Bone marrow (tissue), 2 donors: ENCODE measurements at places on chromosomes 1 and 21.

GRCh38 chr1:115880981-115881672, 40.2 kb upstream of the NHLH2 start:
- DNase-seq = no peak

- DNase-seq = no peak
Measured at GRCh38 chr1:18557621-18558465, 72.8 kb upstream of the PAX7 start.

GRCh38 chr1:173427146-173428054, 49.7 kb upstream of the PRDX6 start:
- no peak for DNase-seq

DNA sequence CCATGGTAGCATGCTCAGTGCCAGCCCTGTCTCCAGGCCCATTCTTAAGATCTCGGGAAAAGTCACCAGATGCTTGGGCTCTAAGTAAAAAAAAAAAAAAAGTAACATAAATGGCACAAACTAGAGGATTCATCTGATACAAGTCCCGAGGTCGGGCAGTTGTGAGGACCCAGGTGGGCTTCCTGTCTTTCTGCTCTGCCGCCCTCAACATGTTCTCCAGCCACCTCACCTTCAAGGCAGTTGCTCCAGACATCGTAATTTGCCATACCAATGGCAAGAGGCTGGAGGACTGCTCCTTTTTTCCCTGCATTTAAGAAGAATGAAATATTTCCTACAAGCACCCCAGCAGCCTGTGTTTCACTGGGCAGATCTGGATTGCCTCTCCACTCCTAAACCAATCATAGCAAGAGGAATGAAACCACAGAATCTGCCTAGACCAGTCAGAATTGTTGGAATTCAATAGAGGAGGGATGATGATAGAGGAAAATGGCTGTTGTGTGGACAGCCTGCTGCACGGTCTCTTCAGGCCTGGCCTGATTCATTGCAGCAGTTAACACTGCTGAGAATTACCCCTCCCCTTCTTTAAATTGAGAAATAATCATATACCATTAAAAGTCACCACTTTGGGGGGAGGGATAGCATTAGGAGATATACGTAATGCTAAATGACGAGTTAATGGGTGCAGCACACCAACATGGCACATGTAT, 5.4 kb downstream of the HMGN2 start:
- no peak for DNase-seq

DNA sequence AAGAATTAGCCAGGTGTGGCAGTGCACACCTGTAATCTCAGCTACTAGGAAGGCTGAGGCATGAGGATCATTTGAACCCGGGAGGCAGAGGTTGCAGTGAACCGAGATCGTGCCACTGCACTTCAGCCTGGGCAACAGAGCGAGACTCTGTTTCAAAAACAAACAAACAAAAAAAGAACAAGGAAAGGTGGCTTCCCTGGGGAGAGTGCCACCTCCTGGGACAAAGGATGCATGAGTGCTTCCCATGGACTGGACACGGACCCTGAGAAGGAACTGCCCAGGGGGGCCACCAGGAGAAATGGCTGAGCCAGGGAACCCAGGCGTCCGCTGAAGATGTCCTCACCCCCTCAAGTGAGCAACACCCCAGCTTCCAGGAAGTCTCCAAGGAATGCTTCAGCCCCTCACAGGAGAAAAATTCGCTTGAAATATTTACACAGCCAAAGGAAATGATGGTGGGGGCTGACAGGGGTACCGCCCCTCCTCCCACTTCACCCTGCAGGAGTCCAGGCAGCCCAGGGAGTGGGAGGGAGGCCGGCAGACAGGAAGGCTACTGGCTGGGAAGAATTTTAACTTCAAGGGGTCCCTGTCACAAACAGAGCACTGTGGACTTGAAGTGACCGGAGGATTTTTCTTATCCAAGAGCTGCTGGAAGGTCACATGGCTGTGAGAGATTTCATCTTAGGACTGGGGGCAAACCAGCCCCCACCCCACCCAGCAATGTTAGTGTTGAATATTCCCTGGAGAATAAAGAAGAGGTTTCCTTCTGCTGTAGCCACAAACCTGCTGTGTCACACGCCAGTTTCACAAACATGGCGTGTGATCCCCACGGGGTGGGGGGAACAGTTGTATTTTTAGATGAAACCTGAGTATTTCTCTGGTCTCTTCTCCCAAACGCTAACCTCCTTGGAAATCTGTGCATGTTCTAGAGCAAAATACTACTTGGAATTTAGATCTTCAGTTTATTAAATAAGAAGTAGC, 90.8 kb upstream of the SLC25A33 start:
- DNase-seq = no peak

DNA sequence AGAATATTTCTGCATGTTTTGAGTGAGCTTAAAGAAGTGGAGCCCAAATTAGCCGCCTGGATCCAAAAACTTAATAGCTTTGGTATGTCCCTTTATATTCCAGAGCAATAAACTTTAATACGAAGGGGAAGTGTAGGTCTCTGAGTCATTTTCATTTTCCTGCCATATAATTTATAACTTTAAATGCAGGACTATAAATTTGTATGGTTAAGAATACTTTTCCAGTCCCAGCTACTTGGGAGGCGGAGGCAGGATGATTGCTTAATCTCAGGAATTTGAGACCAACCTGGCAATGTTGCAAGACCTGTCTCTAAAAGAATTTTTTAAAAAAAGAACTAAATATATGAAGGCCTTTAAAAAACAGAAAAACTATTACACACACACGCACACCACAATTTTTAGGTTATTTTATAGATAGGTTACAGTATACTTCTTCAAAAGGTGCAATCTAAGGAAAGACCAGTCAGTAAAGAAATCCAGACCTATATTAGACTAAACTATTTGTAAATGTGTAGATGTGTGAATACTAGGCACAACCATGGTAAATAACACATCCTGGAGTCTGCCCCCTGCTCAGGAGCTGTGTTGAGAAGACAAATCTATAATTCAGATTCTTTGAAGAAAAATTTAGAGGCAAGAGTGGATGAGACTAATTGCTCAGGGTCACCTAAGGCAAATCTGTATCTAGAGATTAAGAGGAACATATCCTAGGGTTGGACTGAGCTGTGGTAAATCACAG, 80.3 kb downstream of the TTC3 start:
- DNase-seq = no peak

DNA sequence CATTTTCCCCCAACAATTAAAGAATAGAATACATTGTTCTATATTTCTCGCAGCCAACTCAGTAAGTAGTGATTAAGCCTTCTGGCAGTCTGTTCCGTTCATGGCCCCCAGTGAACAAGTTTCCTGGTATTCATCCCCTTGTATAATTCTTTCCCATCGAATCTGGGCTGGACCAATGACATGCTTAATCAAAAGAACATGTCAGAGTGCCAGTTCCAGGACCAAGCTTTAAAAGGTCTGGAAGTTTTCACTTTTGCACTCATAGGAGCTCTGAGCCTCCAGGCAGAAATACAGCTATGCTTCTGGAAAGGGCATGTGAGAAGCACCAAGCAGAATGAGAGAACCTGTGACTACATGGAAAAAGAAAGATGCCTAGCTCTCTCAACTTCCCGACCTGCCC, 22.5 kb upstream of the DPYD start:
- no peak for DNase-seq

DNA sequence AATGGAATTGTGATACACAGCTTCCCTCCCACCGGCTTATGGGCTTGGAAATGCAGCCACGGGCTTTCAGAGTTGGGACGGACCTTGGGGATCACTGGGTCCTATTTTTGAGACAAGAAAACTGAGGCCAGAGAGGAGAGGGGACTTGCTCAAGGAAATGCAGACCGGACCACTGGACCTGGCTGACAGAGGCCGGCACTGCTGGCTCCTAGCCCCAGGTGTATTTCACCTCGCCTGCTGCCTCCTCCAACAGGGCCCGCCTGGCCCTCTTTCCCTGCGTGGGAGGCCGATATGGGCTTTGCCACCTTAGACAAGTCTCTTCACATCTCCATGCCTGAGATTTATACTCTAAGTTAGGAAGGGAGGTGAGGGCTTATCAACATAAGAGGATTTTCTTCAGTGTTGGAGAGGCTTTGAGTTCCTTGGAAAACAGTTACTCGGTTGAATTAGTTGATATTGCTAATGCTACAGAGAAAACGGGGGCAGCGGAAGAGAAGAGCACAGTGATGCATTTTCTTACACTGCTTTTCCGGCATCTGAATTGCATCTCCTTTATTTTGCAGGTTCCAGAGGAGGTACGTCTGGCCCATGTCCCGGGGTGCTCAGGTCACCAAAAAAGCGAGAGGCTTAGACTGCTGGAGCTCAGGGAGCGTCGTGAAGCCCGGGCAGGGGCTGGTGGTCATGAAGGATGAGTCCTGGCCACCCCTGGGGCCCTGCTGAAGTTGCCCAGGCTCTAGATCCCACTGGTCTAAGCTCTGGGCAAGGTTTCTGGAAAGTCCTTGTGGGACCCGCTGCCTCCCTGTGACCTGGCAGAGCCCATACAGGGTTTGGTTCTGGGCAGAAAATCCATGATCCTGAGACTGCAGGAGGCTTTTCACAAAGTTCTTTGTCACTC, 44.7 kb downstream of the CAPN2 start:
- no peak for DNase-seq

- no peak for DNase-seq
Measured at GRCh38 chr1:181117648-181118449, 29.3 kb downstream of the IER5 start.

DNA sequence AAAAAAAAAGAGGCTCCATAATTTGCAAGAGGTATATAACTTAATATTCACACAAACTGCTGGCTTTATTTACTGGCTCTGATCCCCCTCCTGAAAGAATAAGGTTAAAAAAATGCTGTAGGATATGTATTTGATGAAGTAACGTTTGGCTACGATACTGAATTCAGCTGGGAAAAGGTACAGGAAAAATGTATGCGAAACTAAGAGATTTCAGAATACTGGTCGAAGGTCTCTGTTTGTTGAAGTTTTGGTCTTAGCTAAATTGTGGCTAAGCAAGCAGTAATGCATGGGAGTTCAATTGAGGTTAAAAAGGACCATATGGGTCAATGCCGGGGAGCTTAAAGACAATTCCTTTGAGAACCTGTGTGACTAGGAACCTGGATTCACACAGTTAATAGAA, 355.5 kb upstream of the NCAM2 start:
- DNase-seq = no peak

DNA sequence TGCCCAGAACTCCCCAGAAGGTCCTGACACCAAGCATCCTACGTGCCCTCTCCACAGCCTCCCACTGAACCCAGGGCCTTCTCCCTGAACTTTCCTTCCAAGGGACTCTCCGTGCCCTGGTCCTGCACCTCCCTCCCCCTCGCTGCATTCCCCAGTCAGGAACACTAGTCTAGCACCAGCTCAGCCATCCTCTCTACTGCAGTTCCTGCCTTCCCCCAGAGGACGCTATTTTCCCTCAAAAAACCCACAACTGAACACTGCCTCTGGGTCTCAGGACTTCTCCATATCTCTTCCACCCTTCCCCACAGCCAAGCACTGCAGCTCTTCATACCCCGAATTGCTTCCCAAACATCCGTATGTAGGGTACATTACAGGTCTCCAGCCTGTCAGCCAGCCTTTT, 12.6 kb upstream of the ARTN start:
- no peak for DNase-seq

DNA sequence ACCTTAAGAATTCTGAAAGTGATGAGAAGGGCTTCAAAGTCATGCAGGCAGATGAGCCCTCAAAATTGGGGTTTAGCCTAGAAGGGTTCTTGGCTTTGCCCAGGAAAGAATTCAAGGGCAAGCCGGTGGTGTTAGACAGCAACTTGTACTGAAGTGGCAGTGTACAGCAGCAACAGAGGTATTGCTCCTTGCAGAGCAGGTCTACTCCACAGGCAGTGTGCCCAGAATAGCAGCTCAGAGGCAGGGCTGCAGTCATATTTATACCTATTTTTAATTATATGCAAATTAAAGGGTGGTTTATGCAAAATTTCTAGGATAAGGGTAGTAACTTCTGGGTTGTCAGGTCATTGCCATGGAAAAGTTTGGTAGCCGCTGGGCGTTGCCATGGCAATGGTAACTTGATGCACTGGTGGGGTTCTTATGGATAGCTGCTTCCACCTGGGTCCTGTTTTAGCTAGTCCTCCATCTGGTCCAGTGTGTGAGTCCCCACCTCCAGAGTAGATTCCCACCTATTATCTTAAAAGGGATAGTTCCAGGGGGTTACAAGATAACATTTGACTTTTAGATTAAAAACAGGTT, 57.9 kb upstream of the CR2 start:
- DNase-seq = no peak

DNA sequence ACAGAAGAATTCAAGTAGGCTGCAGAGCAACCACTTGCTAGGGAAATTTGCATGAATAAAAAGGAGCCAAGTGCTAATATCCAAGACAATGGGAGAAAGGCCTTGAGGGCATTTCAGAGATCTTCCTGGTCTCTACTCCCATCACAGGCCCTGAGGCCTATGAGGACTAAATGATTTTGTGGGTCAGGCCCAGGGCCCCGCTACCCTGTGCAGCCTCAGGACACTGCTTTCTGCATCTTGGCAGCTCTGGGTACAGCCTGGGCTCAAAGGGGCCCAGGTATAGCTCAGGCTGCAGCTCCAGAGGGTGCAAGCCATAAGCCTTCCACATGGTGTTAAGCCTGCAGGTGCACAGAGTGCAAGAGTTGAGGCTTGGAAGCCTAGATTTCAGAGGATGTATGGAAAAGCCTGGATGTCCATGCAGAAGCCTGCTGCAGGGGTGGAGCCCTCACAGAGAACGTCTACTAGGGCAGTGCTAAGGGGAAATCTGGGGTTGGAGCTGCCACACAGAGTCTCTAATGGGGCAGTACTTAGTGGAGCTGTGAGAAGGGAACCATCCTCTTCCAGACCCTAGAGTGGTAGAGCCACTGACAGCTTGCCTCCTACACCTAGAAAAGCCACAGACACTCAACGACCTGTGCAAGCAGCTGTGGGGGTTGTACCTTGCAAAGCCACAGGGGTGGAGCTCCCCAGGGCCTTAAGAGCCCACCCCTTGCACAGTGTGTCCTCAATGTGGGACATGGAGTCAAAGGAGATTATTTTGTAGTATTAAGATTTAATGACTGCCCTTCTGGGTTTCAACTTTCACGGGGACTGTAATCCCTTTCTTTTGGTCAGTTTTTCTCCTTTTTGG, 13.7 kb upstream of the ACTRT2 start:
- DNase-seq = no peak

- no peak for DNase-seq
Measured at GRCh38 chr1:30321996-30322858, 401.2 kb downstream of the MATN1 start.

DNA sequence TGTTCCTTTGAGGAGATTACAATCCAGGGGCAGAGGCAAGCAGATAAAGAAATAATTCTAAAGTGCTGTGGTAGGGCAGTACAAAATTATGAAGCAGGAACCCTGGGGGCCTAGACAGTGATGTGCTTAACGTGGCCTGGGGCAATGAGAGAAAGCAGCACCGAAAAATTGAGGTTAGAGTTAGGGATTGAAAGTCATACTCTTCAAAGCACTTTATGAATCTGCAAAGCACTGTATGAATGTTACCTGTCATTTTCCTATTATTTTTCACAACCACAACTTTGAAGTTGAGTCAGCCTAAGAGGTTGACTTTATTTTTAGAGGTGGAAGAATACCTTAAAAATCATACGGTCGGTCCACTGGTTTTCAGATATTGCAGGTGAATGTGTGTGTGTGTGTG, 183.4 kb upstream of the NFIA start:
- no peak for DNase-seq

- no peak for DNase-seq
Measured at GRCh38 chr1:174358344-174358743, 89.4 kb upstream of the GPR52 start.

GRCh38 chr1:72435025-72435424, 152.7 kb upstream of the NEGR1 start:
- DNase-seq = no peak

- no peak for DNase-seq
Measured at GRCh38 chr1:31101147-31101502, 35.6 kb upstream of the PUM1 start.
